ENCODE measurements at places on chromosomes 16 and 17.

GRCh38 chr16:14110728-14111251 lies 39.7 kb downstream of the MRTFB start:
- DNase-seq = no peak

DNA sequence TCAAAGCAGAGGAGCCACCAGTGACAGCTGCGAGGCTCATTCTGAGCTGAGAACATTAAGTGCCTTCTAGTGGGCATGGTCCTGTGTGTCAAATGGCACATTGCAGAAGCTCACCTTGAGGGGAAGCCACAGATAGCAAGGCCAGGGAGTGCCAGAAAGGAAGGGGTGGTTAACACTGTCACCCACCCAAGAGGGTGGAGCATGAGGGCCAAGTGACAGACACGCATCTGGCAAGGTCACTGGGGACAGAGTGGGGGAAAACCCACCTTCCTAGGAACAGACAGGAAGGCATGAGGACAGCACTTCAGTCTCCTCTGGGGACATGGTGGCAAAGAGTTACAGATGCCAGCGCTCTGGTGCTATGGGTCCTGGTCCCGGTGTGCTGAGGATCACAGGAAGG lies 22.1 kb downstream of the NUBP1 start:
- DNase-seq = peak; percentile 29

GRCh38 chr17:3979290-3979611 lies 15.0 kb upstream of the ATP2A3 start:
- DNase-seq = no peak

GRCh38 chr16:68350813-68351350 lies 40.1 kb downstream of the PRMT7 start:
- no peak for DNase-seq

DNA sequence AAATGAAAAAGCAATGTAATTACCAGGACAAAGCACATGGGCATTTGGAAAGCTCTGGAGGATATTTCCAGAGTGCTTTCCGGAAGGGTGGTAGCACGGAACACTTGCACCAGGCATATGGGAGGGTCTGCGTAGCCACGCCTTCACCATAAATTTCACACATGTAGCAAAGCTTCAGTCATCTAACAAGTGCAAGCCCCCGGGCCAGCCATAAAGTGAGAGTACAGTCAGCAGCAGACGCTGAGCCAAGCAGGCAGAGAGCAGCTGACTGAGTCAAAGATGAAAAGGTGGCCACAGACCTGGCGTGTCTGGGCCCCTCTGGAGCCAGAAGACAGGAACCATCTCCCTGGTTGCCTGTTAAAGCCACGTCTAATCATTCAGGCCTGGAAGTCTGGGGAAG lies 130.6 kb downstream of the SEC14L1 start:
- DNase-seq = no peak

GRCh38 chr17:20823905-20824304 lies 218.9 kb downstream of the USP22 start:
- no peak for DNase-seq

DNA sequence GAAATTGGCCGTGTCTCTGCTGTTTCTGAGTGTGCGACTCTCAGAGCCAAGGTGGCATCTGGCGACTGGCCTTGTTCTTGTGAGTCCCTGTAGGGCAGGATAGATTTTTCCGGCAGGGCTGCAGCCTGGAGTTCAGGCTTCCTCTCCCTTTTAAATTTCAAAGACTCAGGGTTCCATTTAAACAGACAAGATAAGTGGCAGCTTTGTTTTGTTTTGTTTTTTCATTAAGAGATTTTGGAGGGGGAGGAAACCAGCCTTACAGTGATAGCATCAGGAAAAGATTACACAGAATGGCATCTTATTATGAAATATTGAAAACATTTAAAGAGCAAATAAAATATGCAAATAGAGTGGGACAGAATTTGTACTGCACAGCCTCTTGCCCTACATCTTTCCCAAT lies 151.3 kb downstream of the RPTOR start:
- DNase-seq = no peak

All from GM18507 (cell line).